Left lung (tissue), 14 donors: ENCODE measurements at places on chromosomes 6 and 20. TPM values are rescaled to one million over a fixed set of nuclear protein-coding genes. Genes with fewer than 3 reads are reported as not detected.
A peak's percentile ranks its signal among the peaks of the same experiment; 100 is the strongest.

DNA sequence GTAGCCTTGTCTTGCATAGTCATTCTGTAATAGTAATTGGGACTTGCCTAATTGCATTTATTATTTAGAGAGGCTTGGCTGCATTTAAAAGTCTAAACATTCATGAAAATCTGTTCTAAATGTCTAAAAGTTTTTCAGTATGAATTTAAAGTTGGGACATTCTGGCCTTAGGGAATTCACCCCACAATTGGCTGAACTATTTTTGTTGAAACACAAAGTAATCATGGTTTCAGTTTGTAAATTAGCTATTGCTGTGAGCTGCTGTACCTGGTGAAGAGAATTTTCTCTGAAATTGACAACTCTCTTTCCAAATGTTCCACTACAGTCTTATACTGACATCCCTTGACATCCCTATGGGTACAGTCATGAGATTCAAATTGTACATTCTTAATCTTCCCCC is 253.0 kb downstream of the FARS2 start:
- H3K36me3 ChIP-seq: no peaks in the 10 kb centered on the region
- no peaks in the 10 kb centered on the region for H3K27me3 ChIP-seq
- no peak for DNase-seq
- no peak overlapping the region for H3K27ac ChIP-seq
- H3K4me1 ChIP-seq: no peaks in the 10 kb centered on the region

The FNDC1 gene
- total RNA-seq: 5.4 TPM

DNA sequence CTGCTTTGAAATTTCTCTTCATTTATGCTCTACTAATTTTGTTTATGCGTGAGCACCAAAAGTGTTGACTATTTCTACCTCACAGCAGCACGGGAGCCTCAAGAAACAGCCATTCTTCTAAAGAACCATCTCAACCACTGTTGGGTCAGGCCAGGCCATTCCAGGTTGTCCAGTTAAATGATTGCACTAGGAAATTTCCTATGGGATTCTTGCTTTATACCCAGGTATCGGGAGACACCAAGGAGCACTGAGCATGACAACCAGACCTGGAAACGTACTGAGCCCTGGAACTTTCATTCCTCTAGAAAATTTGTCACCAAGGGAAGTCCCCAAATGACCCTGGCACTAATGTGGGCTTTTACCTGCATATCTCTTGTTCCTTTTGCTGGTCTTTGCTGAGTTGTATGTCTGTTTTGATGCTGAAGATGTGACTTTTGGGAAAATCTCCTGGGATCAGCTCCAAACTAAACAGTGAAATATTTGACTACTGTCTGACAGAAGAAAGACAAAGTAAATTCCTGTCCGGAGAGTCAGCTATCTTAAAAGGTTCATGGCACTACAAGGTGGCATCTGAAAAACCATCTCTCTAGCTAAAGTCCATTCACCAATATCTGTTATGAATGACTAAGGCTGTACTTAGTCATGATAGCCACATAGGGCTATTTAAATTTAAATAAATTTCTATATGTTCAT is 70.5 kb downstream of the SNAP25 start:
- DNase-seq: no peak
- no peaks in the 10 kb centered on the region for H3K4me1 ChIP-seq
- no peaks in the 10 kb centered on the region for H3K36me3 ChIP-seq
- no peak overlapping the region for H3K4me3 ChIP-seq

The EYA4 gene
- total RNA-seq: 1.0 TPM

- no peaks in the 10 kb centered on the region for H3K36me3 ChIP-seq
- H3K4me1 ChIP-seq: peaks cover 63% of the 10 kb centered on the region
- H3K27ac ChIP-seq: peak overlapping the region; percentile 49
Measured at GRCh38 chr20:10504608-10504993, 69.5 kb downstream of the SLX4IP start.

DNA sequence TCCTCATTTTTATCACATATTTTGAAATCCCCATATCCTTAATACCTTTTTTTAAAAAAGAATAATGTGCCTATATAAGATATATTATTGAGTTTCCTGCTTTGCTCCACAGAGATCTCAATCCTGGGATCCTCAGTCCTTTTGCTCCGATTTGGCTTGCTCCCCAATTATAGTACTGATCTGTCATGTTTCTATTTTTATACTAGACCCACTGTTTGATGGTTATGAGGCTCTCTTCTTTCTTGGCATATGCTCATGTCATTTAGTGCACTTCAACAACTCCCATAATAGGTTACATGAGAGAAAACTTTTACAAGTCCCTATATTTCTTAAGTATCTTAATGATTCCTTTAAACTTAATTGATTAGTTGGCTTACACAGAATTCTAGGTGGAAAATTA is 958.5 kb upstream of the EPHA7 start:
- H3K36me3 ChIP-seq: no peaks in the 10 kb centered on the region
- no peak for DNase-seq

DNA sequence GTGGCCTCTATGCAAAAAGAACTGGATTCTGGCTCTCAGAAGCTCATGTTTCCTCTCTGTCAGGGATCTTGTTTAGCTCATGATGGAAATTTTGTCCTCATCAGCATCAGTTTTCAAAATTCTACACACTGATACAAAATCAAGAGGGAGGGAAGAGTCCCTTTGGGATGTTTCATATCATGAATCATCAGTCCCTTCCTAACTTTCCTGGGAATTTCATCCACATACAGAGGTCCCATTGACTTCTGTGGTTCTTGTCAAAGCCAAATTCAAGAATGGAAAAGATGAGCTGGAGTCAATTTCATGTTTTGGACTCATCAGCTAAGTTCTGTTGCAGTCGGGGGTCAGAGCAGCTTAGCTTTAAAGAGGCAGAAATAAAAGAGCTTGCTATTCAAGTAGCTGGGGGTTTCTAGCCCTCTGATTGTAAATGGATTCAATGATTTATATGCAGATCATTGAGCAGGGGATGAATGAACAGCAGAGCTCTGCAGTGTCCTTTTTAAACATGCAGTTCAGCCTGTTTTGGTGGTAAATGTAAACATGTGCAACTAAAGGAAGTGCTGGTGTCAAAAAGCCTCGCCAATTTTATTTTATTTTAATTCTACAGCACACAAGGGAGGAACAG is 21.3 kb upstream of the TMEM14A start:
- H3K36me3 ChIP-seq: no peaks in the 10 kb centered on the region
- no peaks in the 10 kb centered on the region for H3K4me1 ChIP-seq
- H3K4me3 ChIP-seq: no peak overlapping the region
- no peaks in the 10 kb centered on the region for H3K27me3 ChIP-seq

The ADGB gene
- not detected for total RNA-seq

GRCh38 chr6:22467645-22468044 is 101.7 kb upstream of the HDGFL1 start:
- no peak for DNase-seq
- no peaks in the 10 kb centered on the region for H3K36me3 ChIP-seq
- no peaks in the 10 kb centered on the region for H3K4me1 ChIP-seq
- no peak overlapping the region for H3K4me3 ChIP-seq

DNA sequence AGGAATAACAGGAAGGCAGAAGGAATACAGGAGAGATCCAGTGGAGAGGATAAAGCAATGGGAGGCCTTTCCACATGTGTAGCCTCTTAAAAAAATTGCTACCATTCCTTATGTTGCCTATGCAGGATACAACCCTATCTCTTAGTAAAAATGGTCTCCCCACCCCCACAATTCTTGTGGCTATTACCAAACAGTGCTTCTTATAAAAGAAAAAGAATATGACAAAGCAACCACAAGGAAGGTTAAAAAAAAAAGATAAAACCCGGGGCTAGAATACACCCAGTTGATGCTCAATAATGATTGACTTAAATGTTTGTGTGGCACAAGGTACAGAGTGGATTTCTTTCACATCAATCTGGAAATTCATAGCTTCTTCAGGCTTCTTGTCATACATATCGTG is 250.9 kb downstream of the HIVEP2 start:
- H3K4me3 ChIP-seq: no peak overlapping the region
- no peak overlapping the region for H3K27ac ChIP-seq
- H3K36me3 ChIP-seq: no peaks in the 10 kb centered on the region
- no peaks in the 10 kb centered on the region for H3K27me3 ChIP-seq
- DNase-seq: no peak

- no peak overlapping the region for H3K4me3 ChIP-seq
- H3K4me1 ChIP-seq: peaks cover 9% of the 10 kb centered on the region
- DNase-seq: no peak
- H3K36me3 ChIP-seq: no peaks in the 10 kb centered on the region
- H3K27ac ChIP-seq: no peak overlapping the region
Measured at GRCh38 chr20:4688305-4688704, 33.4 kb upstream of the PRND start.

DNA sequence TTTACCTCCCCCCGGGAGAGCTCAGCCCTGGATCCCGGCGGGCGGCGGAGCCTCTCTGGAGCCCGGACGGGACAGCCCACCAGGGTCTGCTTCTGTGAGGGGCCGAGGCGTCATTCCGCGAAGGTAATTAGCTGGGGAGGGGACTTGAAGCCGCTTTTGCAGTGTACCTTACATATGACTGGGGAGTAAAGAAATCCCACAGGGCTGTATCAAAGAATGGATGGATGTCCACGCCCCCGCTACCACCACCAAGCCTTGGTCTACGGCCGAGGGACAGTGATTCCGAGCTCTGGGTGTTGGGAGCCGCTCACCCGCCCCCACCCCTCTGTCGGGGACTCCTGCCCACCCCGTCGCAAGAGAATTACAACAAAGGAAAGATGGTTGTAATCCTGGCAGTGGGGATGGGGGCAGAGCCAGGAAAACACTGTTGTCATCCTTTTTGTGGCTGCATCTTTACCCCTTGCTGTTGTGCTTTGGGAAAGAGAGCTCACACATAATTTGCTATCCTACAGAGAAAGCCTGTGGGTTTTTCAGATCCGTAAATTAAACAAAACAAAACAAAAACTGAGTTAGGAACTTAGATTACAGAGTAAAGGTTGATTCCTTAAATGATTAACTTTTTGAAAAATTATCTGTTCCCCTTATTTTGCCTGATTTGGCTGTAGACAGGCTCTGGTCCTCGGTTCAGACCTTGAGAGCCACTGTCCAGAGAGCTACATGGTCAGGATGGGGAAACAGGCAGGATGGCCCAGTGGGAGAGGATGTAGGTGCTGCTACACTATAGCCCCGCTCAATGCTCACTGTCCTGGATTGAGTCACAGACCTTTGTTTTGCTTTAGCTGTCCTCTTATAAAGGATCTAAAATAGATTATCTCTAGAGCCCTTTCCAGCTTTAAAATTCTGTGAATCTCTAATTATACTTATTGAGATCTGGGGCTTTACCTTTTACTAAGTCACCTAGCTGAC is 997 bp upstream of the FBXO30 start:
- H3K27me3 ChIP-seq: no peaks in the 10 kb centered on the region
- peak overlapping the region; percentile 96 for H3K27ac ChIP-seq
- no peak for DNase-seq

DNA sequence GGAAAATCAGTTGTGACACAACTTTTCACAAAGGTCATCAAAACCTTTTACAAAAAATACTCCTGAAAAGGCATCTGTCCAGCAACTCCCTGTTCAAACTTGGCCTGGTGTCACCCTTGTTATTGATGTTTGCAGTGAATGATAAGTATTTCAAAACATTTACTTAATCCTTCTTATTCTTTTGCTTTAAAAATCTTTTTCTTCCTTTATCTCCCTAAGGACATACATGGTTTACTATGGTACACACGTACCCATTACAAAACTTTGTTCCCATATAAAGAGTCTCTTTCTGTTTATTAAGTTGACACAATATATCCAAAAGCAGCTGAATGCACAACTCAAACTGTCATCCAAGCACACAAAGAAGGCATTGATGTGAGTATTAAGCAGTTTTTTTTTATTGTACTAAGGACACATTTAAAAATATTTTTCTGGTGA is 17.5 kb downstream of the GSTA2 start:
- H3K4me3 ChIP-seq: no peak overlapping the region
- no peak for DNase-seq
- no peaks in the 10 kb centered on the region for H3K27me3 ChIP-seq
- H3K4me1 ChIP-seq: no peaks in the 10 kb centered on the region
- H3K27ac ChIP-seq: no peak overlapping the region

DNA sequence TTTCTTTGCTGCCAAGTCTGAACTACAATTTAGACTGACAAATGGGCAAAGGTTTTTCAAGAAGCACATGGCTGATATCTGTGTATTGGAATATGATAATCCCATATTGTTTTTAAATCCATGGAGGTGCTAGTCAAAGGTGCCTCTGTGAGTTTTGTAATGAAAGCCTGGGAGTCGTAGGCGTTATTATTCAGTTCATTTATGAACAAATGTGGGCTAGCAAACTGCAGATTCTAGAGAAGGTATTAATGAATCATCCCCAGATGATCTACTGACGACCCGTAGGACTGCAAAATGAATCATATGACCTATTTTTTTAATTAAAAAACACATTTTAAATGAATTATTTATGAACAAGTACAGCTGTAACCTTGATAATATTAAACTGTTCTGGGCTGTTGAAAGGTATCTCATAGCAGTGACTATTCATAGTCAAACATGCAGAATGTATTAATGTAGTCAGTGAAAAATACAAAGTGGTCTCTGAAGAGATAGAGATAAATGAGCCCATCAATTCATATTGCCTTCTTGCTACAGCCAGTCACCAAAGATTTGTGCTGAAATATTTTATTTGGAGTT is 1317.8 kb upstream of the MAP3K7 start:
- no peaks in the 10 kb centered on the region for H3K36me3 ChIP-seq
- H3K4me1 ChIP-seq: no peaks in the 10 kb centered on the region
- DNase-seq: no peak
- H3K27me3 ChIP-seq: no peaks in the 10 kb centered on the region

DNA sequence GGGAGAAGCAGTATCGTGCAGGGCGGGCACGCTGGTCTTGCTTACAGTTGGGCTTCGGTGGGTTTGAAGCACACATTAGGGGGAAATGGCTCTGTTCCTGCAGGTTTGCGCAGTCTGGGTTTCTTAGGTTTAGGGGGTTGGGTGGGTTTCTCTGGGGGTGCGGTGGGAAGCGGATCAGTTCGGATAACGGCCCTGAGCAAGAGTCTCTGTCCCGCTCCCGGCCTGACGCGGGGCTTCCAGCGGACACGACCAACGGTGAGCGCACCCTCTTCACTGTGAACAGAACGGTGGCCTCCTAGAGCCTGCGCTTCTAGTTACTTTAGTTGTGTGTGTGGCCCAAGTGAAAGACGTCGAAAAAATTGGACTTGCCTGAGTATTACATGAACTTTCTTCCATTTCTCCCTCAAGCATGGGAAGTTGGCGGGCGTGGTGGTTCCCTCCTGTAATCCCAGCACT is 635 bp upstream of the ELOVL2 start:
- H3K4me3 ChIP-seq: peak overlapping the region; percentile 43
- peaks cover 11% of the 10 kb centered on the region for H3K4me1 ChIP-seq
- H3K36me3 ChIP-seq: no peaks in the 10 kb centered on the region

DNA sequence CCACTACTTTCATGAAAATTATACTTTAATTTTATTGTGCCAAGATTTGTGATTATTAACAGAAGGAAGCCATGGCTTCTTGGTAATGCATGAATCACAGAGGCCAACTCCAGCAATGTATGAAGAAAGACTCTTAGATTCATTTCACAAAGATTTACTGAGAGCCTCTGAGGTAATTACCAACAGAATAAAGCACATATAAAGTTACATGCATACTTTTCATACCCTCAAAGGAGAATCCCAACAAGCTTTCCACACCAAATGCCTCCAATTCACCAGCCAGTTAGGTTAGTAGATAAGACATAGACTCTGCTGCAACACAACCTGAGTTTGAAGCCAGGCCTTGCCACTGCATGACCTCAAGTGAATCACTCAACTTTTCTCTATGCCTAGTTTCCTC is 41.9 kb downstream of the HBS1L start:
- DNase-seq: no peak
- H3K27ac ChIP-seq: no peak overlapping the region
- no peaks in the 10 kb centered on the region for H3K4me1 ChIP-seq
- H3K36me3 ChIP-seq: peaks cover 6% of the 10 kb centered on the region

The SLPI gene
- 496 TPM for total RNA-seq
